ENCODE measurements at places on chromosomes 5 and 9.

DNA sequence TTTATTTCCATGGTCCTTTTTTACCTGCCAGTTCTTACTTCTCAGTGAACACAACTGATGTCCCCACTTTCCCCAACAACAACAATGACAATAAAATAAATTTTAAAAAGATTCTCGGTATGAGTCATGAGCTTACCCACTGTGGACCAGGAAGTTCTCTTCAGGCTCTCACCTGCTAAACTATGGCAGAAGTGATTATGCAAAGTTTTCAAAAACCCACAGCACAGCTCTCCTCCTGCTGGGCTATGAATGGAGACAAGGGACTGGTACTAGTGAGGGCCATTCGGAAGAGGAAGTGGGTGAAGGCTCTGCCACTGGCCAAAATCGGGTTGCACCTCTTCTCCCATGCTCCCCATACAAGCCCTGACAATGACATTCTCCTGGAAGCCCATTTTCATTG is 429.4 kb downstream of the PIK3R1 start:
- no peak for DNase-seq

DNA sequence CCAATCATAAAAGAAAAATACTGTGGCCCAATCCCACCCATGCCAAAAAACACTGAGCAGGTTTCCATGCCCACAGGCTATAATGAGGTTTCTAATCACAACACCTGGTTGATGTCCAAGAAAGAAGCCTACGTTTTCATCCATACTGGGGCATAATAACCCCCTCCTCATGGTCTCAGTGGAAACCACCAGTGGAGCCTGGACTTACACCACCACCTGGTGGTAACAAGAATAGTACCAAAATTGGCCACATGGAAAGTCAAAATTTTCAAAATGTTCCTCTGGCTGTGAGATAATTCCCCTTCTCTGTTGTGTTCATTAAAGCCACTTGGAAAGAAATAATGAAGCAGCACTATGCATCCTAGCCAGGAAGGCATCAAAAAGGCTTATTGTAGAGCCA is 687.3 kb upstream of the ST8SIA4 start:
- DNase-seq: no peak

GRCh38 chr9:70510157-70510770 is 95.8 kb upstream of the KLF9 start:
- DNase-seq: no peak

DNA sequence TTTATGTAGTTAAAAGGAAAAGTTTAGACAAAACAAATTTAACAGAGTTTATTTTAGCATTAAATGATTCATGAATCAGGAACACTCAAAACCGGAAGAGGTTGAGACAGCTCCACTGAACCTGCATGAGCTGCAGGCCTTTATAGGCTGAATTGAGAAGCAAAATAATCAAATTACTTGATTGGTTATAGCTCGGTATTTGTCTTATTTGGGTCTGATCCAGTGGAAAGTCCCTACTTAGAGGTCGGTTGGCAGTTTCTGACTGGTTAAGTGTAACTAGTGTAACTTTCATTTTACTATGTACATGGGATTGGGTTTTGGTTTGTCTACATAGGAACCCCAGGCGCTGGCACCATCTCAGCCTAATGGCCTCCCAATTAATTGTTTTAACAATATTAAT is 74.1 kb upstream of the PIK3R1 start:
- DNase-seq: peak; percentile 67

- DNase-seq: no peak
Observed at GRCh38 chr5:139915266-139915665, 119.7 kb downstream of the PSD2 start.
